ENCODE measurements at places on chromosomes 4 and X. TPM values are rescaled to one million over a fixed set of nuclear protein-coding genes. Genes with fewer than 3 reads are reported as not detected.

- peak overlapping the region; percentile 37 for H3K27ac ChIP-seq
- no peaks in the 10 kb centered on the region for H3K4me1 ChIP-seq
- H3K27me3 ChIP-seq: no peaks in the 10 kb centered on the region
- DNase-seq: peak; percentile 33
These were observed 583 bp downstream of the ABHD18 start for GRCh38 chr4:127965803-127966175.

DNA sequence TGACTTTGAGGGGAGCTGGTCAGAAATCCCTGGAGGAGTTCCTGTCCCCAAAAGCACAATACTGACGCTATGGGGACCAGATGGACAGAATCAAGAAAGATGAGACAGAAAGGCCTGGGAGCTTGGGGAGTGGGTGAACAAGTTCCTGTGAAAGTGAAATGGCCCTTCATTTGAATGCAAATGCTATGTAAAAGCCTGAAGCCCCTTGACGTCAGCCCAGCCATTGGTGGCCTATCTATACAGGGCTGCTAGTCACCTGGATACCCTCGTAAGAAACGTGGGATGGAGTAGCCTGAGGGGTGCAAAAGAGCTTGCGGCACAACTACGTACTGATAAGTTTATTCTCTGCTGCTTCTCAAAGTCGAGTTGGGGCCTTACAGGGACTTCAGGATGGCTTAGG, at the start of gene CDX4:
Gene CDX4, plus strand, starts transcription at position 223 of the 400 bp plus-strand sequence. CDS start 201 bp downstream, outside the sequence.
- H3K27me3 ChIP-seq: no peaks in the 10 kb centered on the region
- H3K36me3 ChIP-seq: no peaks in the 10 kb centered on the region
- DNase-seq: no peak

DNA sequence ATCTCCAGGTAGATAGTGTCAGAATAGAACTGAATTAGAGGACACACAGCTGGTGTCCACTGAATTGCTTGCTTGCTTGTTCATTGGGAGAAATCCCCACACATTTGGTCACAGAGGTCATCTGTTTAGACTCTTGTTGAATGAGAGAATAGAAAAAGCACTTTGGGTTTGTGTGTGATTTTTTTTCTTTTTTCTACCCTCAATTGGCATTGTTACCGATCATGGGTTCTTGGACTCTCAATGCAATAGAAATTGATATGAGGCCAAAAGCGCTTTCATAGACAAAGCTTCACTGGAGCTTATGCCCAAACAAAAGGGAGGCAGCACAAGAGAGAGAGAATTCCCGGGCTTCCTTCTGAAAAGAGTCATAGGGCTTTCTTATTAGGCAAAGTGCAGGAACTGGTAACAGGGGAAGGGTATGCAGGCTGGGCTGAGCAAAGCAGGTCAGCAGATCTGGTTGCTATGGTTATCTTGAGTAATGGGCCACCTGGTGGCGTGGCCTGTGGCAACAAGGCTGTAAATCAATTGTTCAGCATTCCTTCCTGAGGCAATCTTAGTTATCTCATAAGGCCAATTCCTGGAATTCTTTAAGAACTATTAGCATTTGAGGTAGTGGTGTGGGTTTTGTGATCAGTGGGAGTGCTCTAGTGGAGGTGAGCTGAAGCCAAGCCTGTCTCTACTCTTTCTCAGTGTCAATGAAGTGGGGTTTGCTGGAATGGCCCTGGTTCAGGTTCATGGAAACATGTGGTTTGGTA, 5.3 kb upstream of the GPR82 start:
- no peak for DNase-seq
- no peak overlapping the region for H3K4me3 ChIP-seq
- H3K27me3 ChIP-seq: no peaks in the 10 kb centered on the region
- H3K36me3 ChIP-seq: no peaks in the 10 kb centered on the region

GRCh38 chr4:146470604-146471003, 51.1 kb downstream of the SLC10A7 start:
- H3K4me3 ChIP-seq: no peak overlapping the region
- no peaks in the 10 kb centered on the region for H3K4me1 ChIP-seq
- H3K27me3 ChIP-seq: no peaks in the 10 kb centered on the region
- DNase-seq: peak; percentile 18
- H3K36me3 ChIP-seq: no peaks in the 10 kb centered on the region

- H3K4me1 ChIP-seq: peaks cover 18% of the 10 kb centered on the region
- DNase-seq: no peak
- peak overlapping the region; percentile 72 for H3K27ac ChIP-seq
- no peaks in the 10 kb centered on the region for H3K36me3 ChIP-seq
- H3K4me3 ChIP-seq: peak overlapping the region; percentile 64
These were observed 579 bp downstream of the ABCD1 start for GRCh38 chrX:153725039-153725831.

GRCh38 chrX:119919835-119920585, 23.5 kb downstream of the NKAP start:
- no peak overlapping the region for H3K4me3 ChIP-seq
- no peaks in the 10 kb centered on the region for H3K36me3 ChIP-seq
- H3K4me1 ChIP-seq: no peaks in the 10 kb centered on the region
- H3K27me3 ChIP-seq: no peaks in the 10 kb centered on the region
- H3K27ac ChIP-seq: no peak overlapping the region
- no peak for DNase-seq

DNA sequence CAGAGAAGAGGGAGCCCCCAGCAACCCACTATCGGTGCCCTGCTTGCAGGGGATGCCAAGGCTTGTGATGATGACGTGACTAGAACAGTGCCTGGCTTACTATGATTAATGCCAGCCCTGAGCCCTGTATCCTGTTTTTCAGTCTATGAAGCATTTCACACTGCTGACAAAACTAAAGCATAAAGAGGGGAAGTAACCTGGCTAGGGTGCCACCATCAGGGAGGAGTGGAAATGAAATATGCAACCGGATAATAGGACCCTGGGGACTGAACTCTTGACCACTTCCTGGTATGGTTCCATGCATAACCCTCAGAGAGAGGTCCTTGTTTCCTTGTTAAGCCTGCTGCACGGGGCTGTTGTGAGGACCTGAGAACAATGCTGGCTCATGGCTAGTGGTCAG, 50.3 kb downstream of the MED28 start:
- H3K4me1 ChIP-seq: no peaks in the 10 kb centered on the region
- no peak overlapping the region for H3K4me3 ChIP-seq
- no peaks in the 10 kb centered on the region for H3K27me3 ChIP-seq
- DNase-seq: no peak

The TCEANC gene
- 2.2 TPM for total RNA-seq

The LIMCH1 gene
- 17.4 TPM for total RNA-seq

The CCKAR gene
- not detected for total RNA-seq

The EDNRA gene
- total RNA-seq: 0.86 TPM

The MID2 gene
- total RNA-seq: 8.9 TPM

Measured in GM23248 (cell line).